ENCODE measurements at places on chromosomes 3 and 15.

- no peak for DNase-seq
These were observed 2.5 kb downstream of the CHST2 start for GRCh38 chr3:143122089-143122430.

GRCh38 chr3:31341130-31341529 is 191.6 kb upstream of the STT3B start:
- DNase-seq: no peak

DNA sequence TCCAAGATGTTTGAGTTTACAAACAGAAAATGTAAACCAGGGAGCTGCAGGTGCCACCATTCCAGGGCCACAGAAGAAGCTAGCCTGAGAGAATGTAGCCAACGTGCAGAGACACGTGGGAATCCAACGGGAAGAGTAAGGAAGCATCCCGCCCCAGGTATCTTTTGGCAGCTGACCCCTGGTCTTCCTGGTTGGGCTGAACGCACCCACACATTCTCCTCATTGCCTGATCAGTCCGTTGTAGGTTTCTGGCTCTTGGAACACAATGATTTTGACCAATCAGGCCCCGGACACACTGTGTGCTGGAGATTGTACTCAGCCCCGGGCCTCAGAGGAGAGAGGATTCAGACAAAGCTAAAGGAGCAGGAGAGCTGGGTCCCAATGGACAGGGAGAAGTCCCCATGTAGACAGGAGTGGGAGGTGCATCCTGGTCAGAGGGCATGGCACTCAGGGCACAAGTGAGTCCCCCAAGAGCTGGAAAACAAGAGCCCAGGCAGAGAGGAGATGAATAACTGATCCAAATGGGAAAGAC is 102.3 kb downstream of the TPRA1 start:
- no peak for DNase-seq

DNA sequence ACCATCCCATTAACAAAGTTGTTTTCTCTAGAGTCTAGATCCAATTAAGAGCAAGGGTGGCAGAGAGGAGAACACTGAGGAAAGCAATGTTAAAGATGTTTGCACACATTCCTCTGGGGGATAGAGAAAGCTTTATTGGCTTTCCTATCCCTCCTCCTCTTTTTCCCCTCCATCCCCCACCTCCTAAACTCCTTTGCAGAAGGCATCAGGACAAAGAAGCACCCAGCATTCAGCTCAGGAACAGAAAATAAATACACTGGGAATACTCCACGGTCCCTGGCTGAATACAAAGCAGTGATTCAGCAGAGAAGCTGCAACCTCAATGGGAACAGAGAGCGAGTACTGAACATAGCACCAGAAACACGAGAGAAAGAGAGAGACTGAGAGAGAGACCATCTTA is 21.9 kb downstream of the LSAMP start:
- DNase-seq: no peak

DNA sequence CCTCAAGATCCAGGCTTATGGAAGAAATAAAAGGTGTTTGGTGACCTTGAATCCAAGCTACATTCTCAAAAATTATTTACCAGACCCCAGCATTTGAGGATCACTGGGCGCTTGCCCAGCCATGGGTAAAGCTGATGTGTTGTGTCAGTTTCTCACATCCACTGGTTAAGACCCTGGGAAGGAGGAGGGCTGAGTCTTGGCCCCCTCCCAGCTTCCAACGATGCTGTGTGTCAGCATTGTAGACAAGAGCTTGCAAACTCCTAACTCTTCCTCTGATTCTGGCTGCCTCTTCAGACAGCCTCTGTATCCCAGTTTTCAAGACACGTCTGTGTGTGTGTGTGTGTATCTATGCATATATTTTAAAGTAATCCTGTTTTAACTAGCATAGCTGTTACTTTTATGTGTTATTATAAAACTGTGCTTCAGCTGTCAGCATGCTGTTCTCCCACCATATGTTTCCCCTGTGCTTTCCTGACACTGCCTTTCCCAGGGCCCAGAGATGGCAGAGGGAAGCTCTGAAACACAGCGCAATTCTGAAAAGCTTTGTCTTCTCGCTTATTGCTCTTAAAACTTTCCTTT is 157.3 kb upstream of the LRRN1 start:
- no peak for DNase-seq

DNA sequence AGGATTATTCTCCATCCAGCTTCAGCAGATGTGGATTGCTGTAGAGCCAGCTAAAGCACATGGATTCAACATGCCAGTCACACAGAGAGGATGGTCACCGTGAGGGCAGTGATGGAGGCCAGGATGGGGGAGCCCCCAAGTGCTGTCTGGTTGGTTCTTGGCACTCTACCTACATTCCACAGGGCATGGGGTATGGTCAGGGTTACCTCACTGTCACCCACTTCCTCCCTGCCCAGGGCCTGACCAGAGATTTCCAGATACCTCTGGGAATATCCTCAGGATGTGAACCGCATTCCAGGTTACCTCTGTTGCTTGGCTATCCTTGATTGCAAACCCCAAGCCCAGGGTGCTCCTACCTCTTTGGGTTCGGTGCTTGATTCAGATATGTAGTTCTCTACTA is 147.3 kb upstream of the TRIM42 start:
- no peak for DNase-seq

- DNase-seq: no peak
These were observed 44.4 kb downstream of the MECOM start for GRCh38 chr3:169618894-169619792.

DNA sequence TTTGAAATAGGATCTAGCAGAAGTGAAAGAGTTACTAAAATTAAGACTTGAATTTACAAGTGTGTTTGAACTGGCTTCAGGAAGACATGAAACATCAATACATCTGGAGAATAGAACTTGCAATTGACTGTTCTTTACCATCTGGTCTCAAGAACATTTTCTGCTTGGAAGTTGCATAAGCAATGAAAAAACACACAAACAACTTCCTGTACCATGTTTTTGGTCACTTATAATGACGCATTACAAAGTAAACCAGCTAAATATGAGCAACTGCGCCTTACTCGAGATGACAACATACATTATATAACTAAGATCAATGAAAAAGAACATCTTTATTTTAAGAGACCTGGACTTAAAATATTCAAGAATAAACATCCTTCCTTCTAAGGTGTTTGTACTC is 112.5 kb downstream of the TIGIT start:
- no peak for DNase-seq

- DNase-seq: no peak
These were observed 96.5 kb downstream of the CCNL1 start for GRCh38 chr3:157063469-157063868.

GRCh38 chr3:159831466-159831865 is 157.2 kb upstream of the IL12A start:
- DNase-seq: no peak

DNA sequence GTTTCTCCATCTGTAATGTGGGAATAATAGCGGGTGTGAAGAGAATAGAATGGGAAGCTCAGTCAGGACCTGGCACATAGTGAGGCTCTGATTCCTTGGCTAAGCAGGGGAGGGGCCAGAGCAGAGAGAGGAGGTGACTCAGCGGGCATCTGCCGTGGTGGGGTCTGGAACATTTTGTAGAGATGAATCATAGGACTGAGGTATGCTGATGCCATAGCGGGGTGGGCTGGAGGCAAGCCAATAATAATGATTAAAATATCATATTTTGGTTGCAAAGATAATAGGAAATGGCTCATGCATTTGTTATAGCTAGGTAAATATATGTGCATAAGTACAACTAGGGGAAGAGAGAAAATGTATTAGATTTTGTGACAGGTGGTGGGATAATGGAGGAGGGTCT is 11.2 kb downstream of the TGM4 start:
- no peak for DNase-seq

DNA sequence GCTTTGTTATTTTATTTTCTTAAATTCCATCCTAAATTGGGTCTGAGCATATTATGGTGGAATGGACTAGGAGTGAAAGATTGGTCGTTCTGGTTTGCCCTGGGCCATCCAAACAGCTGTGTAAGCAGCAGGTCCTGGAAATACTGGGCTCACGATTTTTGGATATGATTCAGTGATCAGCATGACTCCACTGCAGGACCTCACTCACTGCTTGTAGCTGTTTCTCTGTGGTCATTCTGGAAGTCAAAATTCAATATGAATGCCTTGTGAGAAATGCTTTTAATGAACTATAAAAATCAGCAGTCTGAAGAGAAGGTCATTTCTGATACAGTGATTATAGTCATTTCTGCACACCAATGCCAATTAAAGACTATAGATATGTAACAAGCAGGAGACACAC is 185.0 kb downstream of the RBMS3 start:
- no peak for DNase-seq

DNA sequence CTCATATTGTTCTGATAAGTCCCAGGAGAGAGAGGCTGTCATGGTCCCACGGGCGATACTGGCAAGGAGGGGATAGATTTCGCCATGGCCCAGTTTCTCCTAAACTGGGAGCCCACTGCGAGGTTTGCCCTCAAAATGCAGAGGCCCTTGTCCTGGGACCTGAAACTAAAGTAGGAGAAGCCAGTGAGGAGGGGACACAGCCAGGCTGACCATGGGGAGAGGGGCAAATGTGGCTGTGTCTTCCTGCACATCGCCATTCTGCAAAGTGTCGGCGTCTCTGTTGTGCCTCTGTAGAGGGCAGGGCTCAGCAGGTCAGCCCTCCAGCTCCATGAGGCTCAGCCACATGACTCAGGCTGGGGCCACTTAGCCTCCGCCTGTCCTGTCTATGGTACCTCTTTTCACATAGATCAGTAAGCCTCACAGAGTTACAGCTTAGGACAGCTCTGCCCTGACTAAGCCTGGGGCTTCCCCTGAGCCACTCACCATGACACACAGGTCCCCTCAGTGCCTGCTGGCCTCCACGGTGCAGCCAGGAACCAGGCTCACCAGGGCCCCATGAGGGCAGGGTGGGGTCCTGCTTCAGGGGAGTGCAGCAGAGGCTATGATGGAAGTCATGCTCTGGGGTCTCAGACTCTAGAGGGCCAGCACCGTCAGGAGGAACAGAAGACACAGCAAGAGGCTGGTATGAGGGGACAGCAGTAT is 28.6 kb upstream of the PLXNA1 start:
- DNase-seq: no peak

- DNase-seq: no peak
These were observed 349.3 kb upstream of the THRB start for GRCh38 chr3:24843955-24844354.

DNA sequence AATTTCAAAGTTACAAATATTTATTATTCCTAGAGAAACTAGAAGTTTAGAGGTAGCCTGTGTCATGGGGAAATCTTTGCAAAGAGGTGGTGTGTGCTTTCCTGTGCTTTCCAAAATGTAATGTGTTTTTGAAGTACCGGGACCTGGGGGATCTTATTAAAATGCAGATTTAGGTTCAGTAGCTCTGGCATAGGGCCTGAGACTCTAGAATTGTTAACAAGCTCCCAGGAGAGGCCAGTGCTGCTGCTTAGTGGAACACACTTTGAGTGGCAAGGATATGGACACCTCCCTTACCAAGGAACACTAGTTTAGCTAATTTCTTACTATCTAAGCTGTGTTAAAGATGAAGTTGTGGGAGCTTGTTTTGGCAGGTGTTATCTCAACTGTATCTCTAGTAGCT is 428.9 kb downstream of the VGLL3 start:
- no peak for DNase-seq

DNA sequence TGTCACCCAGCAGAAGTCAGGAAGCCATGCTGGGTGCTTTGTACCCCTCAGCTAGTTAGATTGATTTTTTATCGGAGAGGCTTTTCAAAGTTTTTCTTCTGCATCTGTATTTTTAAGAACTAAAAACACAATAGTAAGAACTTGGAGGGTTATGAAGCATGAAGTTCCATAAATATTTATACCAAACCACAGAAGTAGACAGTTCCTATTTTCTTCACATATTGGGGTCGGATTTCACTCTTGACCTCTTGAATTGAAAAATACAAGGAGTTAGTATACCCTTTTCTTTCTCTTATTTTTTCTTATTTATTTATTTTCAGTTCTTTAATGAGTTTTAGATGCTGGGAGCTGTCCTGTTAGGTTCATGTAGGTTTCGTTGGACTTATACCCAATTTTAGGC is 35.1 kb downstream of the SLC25A26 start:
- no peak for DNase-seq

GRCh38 chr15:70788114-70789049 is 25.0 kb upstream of the UACA start:
- no peak for DNase-seq

- no peak for DNase-seq
These were observed 1220.5 kb downstream of the ROBO2 start for GRCh38 chr3:78260388-78260787.

GRCh38 chr3:99475229-99475628 is 163.2 kb upstream of the COL8A1 start:
- no peak for DNase-seq

DNA sequence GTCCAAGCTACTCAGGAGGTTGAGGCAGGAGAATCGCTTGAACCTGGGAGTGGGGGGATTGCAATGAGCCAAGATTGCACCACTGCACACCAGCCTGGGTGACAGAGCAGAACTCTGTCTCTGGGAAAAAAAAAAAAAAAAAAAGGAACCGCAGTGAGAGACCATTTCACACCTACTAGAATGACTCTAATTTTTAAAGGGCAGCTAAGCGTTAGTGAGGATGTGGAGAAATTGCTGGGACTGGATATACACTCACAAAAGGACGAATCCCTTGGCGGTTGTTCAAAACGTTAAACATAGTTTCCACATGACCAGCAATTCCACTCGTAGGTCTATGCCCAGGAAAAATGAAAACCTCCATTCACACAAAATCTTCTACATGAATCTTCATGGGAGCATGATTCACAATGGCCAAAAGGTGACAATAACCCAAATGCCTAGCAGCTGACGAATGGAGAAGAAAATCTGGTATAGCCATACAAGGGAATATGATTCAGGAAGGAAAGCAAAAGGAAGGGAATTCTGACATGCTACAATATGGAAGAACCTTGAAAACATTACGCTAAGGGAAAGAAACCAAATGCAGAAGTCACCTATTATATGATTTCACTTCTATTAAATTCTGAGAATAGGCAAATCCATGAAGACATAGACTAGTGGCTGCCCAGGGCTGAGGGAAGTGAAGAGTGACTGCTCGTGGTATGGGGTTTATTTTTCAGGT is 127.0 kb downstream of the CHSY1 start:
- no peak for DNase-seq

All from coronary artery (tissue), 2 donors.